ENCODE measurements at places on chromosomes 7 and 10.

DNA sequence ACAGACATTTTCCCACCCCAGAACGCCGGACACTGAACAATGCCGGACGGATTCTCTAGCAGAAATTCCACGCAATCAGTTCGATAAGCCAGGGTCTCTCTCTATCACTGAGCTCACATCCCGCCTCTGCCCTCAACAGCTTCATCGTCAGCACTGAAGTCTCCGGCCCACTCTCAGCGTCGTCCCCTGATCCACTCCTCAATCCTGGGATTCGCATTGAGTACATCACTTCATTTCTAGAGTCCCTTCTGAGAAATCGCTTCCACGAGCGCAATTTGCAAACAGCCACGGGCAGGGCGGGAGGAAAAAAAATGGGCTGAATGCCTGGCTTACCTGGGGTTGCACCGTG lies 365 bp downstream of the YME1L1 start:
- no peak for DNase-seq

GRCh38 chr7:68853254-68853653 lies 745.0 kb upstream of the AUTS2 start:
- no peak for DNase-seq

DNA sequence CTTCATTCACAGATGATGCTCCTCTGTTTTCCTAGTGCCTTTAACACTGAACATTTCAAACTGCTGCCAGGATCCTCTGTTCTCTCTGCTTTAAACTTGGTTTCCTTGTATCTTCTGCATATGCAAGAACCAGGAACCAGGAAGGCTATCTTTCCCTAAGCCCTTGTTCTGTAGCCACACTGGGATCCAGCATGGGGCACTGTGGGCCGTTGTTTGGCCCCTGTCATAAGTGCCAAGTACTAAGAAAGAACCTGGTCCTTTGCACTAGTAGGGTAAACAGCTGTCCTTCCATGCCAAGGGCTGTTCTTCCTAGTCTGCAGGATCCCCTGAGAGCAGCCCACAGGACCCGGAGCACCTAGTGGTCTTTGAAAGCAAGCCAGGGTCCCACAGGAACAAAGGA lies 49.0 kb upstream of the TRIM8 start:
- DNase-seq, result no peak

- no peak for DNase-seq
Measured at GRCh38 chr10:12459762-12460161, 110.4 kb downstream of the CAMK1D start.

DNA sequence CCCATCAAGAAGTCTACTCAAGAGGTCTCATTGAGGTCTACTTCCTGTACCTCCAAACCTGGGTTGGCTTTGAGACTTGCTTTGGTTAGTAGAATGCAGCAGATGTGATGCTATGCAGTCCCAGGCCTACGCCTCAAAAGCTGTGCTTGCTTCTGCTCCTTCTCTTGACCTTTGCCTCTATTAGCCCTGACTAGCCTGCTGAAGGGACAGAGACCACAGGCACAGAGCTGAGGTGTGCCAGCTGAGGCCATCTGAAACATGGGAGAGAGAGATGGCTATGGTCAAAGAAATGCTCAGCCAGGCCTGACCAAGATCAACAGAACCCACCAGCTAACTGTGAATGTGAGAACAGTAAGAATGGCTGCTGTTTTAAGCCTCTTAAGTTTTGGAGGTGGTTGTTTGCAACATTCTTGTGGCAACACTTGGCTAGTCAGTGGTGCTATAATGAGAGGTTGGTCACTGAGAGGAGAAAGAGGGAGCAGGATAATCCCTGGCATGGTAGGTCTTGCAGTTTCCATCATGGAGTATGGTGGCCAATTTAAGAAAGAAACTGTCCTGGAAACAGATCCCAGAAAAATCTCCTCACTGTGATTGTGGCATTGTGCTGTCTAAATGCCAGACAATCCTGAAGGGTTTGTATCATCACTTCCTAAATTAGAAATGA lies 176.1 kb upstream of the PHYHIPL start:
- no peak for DNase-seq

- DNase-seq, result no peak
Measured at GRCh38 chr7:134707663-134708378, 61.2 kb downstream of the BPGM start.

- DNase-seq, result no peak
Measured at GRCh38 chr7:50321487-50322067, 17.1 kb downstream of the IKZF1 start.

DNA sequence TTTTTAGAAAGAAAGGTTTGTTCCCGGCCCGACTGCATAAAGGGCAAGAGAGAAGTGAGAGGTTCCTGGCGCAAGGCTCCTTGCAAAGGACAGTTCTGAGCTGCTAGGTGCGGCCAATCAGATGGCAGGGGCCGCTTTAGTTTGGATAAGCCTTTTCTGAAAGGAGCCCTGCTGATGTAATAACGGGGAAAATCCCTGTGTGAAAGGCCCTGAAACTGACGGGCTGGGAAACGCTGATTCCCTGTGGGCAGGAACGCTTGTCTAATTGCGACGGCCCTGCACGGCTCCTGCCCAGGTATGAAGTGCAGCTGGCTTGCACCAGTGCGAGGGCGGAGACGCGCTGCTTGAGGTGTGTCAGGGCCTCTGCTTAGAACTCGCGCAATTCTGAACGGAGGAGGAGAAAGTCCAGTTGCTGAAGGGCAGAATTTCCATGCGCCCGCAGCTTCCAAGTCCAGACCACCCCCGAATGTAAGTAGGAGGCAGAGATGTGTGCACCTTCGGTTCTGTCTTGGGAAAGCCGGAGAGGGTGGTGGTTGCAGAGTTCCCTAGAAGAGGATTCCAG lies 30.5 kb downstream of the TACC2 start:
- DNase-seq, result no peak

DNA sequence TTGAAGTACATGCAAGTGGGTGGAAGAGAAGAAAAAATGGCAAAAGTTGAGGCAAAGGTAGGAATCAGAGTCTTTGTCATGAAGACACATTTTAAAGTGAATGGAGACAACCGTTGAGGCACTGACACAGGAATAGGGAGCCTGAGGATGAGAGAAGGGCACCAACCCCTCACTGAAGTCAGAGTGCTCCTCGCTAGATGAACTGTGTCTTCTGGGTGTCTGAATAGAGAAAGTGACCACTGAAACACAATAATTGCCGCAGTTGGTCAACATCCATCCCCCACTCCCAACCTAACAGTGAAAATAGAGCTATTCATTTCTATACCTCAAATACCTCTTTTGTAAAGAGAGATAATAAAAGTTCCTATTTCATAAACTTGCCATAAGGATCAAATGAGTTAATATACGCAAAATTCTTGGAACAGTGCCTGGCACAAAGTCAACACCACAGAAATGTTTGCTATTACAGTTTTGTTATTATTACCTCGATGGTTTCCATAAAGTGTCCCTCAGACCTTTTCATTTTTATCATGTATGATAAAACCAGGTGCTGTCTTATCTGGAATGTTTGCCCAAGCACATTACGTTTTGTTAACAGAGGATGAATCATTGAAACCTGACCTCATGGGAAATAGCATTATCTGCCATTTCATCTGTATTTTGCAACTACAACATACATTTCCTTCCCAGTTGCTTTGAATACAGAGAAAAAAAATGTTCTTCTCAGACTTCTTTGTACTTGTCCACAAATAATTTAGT lies 61.8 kb upstream of the SP4 start:
- no peak for DNase-seq

GRCh38 chr10:66832781-66833422 lies 92.9 kb upstream of the LRRTM3 start:
- no peak for DNase-seq

DNA sequence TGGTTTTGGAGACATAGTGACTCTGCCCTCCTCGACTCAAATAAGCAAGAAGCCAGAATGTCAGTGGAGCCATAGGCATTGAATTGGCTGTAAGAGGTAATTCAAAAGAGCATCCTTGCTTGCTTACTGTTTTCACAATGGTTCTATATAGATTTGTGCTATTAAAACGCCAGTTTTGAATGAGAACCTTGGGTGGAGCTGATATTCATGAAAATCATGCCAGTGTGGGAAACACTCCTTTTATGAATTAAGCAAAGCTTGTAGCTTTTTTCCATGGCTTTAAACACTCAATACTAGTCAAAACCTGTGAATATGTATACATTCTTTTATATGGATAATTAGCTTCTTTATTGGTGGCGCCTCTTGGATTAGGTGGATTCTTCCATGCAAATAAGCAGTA lies 252.5 kb downstream of the SLC25A13 start:
- DNase-seq, result no peak

DNA sequence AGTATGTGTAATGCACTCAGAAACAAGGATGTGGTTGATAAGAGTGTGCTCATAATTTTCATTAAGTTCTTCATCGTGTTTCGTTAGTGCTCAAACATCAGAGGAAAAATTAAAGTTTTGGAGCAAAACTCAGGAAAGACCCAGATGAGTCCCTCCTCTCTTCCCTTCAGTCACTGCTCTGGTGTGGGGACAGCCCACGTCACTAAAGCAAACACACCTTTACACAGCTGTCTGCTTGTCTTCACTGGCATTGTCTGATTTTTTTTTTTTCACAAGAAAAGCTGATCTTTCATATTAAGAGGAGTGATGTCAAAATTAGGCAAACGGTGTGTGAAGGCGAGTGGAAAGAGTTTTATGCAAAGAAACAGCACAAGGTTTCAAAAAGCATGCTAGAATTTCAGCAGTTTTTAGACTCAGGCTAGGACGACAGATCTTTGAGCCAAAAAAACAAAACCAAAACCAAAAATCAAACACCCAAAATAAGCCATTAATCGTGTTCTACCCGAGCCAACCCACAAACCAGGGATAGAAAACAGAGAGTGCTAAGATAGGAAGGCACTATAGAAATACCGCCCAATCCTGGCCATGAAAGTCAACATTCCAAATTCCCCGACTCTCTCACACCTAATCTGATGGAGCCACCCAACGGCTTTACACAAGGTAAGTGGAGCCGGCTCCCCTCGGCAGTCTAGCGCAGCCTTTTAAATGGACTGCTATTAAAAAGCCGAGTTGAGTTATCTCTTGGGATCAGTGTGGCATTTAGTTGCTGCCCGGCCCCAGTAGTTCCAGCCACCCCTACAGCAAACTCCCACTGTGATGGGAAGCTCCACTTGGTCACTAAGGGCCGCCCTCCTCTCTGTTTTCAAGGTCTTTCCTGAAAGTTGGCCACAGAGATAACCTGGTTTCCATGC lies 27.9 kb upstream of the GATA3 start:
- DNase-seq, result no peak

- no peak for DNase-seq
Measured at GRCh38 chr10:62047228-62047892, 145.9 kb downstream of the ARID5B start.

All from cortex of kidney (tissue), 1 donor.